ENCODE measurements at places on chromosomes 4 and X.

- no peak for DNase-seq
Observed at GRCh38 chr4:69640289-69640688, 847 bp upstream of the UGT2A2 start.

DNA sequence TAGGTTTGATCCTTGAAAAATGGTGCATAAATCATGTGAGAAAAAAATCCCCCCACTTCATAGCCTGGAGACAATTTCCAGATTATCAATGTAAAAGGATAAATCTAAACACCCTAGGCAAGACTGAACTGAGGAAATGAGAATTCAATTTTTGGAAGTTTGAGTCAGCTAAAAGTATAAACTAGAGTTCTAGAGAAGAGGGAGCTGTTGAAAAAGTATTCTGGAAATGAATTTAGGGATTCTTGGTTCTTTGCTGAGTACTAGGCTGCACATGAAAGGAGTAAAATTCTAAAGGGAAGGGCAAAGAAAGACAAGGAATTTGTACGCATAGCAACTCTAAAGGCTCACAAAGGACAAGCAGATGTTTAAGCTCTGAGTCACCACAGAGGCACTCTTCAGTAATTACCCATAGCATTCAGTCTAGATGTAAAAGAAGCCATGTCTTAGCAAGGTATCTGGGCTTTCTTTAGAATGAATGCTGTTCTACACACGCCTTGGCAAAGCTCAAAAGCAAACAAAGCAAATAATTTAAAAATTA lies 896.5 kb downstream of the PDHA2 start:
- DNase-seq, result no peak

DNA sequence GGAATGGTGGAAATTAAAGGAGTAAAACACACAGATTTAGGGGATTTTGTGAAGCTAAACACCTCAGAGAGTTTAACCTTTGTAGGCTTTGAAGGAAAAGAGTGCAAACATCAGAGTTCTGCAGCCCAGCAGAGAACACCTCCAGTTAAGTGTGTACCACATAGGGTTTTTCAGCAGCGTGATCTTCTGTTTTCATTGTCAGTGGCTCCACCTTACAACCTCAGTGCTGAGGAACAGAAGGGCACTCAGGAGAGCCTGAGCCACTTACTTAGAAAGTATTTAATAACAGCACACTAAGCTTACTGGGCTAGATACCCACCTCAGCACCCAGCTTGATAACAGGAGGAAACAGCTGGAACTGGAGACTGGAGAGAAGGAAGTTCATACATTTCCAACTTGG lies 2.0 kb upstream of the FBXW7 start:
- DNase-seq, result no peak

DNA sequence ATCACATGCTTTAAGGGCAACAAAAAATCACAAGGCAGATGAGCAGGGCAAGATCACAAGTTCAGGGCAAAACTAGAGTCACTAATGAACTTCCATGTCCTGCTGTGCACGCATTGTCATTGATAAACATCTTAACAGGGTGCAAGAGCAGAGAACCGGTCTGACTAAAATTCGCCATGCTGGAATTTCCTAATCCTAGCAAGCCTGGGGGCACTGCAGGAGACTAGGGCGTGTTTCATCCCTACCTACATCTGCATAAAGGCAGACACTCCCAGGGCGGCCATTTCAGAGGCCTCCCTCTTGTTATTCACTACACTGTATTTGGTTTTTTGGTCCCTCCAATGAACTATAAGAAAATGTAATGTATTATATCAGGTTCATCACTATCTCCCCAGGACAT lies 203.6 kb downstream of the ARHGEF9 start:
- no peak for DNase-seq

GRCh38 chrX:98480606-98481005 lies 1596.9 kb downstream of the RPA4 start:
- DNase-seq, result no peak

DNA sequence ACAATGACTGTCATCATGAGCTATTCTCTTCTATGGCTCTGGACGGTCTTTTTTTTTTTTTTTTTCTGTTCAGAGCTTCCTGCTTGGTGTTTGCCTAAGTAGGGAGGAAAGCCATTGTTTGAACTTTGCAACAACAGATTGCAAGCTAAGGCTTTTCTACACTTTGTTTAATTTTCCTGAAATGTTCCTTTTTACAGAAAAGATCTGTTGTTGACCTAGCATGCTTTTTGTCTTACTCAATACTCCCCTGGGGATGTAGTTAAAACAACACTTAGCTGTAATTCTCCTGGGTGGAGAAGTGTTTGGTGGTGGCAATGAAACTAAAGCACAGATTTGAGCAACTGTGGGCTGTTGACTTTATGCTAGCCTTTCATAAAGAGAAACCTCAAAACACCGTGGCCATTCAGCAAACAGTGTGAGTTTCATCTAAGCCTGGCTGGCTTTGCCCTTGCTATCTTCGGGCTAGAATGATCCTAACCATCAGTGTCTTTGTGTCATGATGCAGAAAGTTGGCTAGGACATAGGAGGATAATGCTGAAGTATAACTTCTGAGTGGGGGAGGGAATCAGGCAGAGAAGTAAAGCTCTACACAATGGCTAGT lies 110.5 kb downstream of the ANXA3 start:
- DNase-seq, result no peak

GRCh38 chr4:180372691-180373090 lies 1870.5 kb upstream of the TENM3 start:
- no peak for DNase-seq

- no peak for DNase-seq
Observed at GRCh38 chr4:152021788-152022438, 261.1 kb upstream of the GATB start.

DNA sequence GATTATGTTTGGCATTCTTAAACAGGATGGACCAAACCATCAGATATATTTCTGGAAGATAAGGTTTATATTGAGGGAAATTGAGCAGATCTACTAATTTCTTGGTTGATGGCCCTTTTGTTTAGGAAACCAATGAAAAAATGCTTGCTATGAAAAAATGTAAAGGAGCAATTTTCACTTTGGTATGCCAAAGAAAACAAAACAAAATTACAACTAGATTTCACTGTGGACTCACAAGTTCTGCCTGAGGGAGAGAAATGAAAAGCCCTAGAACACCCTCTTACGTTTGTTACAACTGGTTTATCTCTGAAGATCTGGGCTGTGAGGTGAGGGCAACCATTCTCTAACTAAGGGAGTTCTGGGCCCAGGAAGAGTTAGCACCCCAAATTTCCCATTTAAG lies 122.5 kb upstream of the IL15 start:
- no peak for DNase-seq

DNA sequence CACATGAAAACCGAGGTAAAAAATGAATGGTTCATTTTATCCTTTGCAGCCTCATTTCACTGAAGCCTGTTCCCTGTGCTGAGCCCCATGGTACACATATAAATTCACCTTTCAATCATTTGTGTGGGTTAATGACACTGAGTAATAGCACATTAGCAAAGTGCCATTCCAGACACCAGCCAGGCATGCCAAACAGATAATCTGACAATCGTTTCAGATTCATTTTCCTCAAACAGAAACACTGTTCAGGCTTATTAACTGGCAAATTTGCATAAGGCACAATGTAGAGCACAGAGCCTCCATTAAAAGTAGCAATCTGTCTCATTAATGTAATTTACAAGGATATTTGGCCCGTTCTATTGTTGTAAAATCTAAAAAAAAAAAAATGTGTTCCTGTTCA lies 76.2 kb downstream of the UNC5C start:
- no peak for DNase-seq

DNA sequence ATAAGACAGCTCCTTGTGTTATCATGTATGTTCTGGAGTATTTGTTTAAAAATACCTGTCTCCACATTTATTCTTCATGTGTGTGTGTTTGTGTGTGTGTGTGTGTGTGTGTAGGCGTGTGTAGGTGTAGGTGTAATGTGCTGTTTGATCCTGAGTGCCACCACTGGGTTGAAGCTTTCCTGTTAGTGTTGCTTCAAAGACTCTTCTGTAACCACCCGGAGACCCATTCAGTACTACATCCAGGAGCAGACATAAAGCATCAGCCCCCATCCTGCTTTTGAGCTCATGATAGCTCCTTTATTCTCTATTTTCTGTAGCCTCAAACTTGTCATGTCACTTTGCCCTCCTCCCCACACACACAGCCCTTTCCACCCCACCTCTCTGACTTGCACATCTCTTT lies 3.0 kb upstream of the ZDHHC9 start:
- DNase-seq, result no peak

- no peak for DNase-seq
Observed at GRCh38 chr4:26141911-26142638, 178.7 kb upstream of the RBPJ start.

DNA sequence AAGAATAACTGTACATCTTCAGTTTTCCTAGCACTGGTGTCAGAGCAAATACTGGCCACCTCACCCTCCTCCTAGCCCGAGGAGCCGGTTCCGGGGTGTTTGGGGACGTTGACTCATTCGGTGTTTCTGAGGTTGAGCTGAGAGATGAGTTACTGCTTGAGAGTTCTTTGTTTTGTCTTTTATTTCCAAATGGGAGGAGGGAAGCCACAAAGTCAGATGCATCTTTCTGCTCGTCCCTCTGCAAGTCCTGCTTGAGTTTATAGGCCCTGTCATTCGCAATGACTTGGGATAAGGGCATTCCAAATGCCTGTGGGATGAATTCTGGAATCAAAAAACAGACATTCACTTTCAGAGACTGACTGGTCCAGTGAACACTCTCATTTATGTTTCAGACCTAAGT lies 77.5 kb downstream of the HCCS start:
- DNase-seq, result no peak

GRCh38 chrX:63935835-63936234 lies 150.8 kb upstream of the ARHGEF9 start:
- DNase-seq, result no peak

DNA sequence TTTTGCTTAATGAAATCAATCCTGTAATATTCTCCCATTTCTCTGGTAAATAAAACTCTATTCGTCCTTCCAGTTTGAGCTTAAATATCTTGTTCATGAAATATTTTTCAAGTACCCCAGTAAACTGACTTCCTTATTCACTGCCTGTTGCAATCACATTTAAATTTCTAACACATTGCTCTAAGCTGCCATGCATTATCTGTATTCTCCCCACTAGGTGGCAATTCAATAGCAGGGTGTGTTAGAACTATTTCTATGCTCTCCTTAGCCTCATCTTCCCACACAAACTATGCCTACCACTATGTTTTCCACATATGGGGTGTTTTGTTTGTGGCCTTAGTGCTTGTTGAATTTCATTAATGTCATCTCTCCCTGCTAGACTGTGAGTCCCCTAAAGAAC lies 377.1 kb upstream of the HS3ST1 start:
- DNase-seq, result no peak

DNA sequence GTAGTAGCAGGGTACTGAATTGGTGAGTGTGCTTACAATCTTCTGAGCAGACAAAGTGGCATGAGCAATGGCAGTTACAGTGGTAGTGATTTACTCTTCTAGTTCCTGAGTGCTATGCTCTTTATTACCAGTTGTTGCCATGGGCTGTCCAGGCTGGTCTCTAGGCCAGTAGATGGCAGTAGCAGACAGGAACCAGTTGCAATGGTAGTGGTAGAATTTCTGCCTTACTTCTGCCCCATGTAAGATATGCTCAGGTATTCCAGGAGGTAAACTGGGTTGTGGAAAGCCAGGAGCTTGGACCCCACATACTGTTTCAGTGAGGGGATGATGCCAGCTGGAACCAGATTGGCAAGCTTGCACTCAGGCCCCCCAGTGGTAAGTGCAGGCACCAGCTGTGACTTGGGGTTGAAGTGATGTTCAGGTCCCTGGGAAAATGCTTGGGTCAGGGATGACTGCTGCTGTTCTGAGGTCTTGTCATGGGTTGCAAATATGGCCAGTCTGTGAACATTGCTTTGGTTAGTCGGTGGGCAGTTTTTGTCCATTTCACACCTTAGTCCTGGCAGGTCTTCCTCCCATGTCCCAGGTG lies 63.0 kb upstream of the ZXDB start:
- DNase-seq, result no peak

DNA sequence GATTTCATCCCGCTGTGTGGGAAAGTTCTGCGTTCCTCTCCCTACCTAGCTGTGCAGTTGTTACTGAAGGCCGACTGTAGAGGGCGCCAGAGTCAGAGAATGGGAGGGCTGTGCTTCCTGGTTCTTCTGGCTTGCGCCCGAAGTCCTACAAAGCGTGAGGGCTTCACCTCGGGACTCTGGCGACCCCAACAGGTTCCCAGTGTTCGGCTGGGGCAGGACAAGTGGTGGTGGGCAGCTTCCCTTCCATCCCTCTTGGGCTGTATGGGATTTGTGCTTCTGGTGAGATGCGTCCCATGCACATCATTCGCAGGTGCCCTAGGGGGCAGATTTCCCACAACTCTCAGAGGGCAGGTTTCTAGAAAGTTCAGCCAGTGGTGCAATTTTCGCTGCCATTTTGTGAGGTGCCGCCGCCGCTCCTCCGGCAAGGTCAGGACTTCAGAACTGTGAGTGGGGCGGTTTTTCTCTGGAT lies 27.3 kb downstream of the CT45A1 start:
- DNase-seq, result no peak

GRCh38 chrX:152913910-152914309 lies 16.0 kb downstream of the ZNF185 start:
- DNase-seq, result no peak

- no peak for DNase-seq
Observed at GRCh38 chr4:41714364-41715000, 34.0 kb downstream of the PHOX2B start.
